Esophagus muscularis mucosa (tissue), 4 donors: ENCODE measurements at places on chromosomes 16 and 17. TPM values are rescaled to one million over a fixed set of nuclear protein-coding genes. Genes with fewer than 3 reads are reported as not detected.

The TTLL6 gene
- not detected for total RNA-seq

The PYDC1 gene
- total RNA-seq = not detected

The MMP28 gene
- total RNA-seq = 150 TPM

The CBX2 gene
- 1.2 TPM for total RNA-seq
